ENCODE measurements at places on chromosomes 1 and 21. TPM values are rescaled to one million over a fixed set of nuclear protein-coding genes. Genes with fewer than 3 reads are reported as not detected.

DNA sequence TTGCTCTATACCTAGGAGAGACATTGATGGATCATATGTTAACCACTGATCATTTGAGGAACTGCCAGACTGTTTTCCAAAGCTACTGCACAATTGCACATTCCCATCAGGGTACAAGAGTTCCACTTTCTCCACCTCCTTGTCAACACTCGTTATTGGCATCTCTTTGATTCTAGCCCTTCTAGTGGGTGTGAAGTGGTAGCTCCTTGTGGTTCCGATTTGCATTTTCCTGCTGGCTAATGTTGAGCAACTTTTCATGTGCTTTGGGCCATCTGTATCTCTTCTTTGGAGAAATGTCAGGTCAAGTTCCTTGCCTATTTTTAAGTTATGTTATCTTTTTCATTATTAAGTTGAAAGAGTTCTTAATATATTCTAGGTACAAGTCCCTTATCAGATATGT lies 90.1 kb downstream of the DMRTB1 start:
- no peak for DNase-seq
- no peaks in the 10 kb centered on the region for H3K36me3 ChIP-seq
- H3K27ac ChIP-seq, result no peak overlapping the region
- H3K27me3 ChIP-seq, result no peaks in the 10 kb centered on the region

- DNase-seq, result no peak
- peaks cover 37% of the 10 kb centered on the region for H3K27me3 ChIP-seq
- H3K4me3 ChIP-seq, result peak overlapping the region; percentile 17
These were observed 26.5 kb downstream of the ACTA1 start for GRCh38 chr1:229407206-229408026.

DNA sequence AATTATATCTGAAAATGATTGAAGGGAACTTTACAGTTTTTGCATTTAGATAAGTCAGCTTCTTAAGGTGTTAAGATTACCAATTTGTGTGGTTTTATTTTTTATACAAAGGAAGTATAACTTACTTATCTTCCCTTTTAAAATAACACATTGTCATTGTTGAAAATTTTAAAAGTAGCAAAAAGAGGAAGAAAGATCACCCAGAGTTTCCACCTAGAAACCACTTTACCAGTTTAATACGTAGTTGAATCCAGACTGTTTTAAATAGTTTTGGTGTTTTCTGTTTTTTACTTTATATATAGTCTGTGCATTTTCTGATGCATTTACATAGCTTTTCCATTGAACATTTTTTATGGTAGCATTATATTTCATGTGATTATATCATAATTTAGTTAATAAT lies 6.1 kb downstream of the CCDC18 start:
- no peak overlapping the region for H3K4me3 ChIP-seq
- no peaks in the 10 kb centered on the region for H3K27me3 ChIP-seq
- no peak for DNase-seq
- no peak overlapping the region for H3K27ac ChIP-seq

DNA sequence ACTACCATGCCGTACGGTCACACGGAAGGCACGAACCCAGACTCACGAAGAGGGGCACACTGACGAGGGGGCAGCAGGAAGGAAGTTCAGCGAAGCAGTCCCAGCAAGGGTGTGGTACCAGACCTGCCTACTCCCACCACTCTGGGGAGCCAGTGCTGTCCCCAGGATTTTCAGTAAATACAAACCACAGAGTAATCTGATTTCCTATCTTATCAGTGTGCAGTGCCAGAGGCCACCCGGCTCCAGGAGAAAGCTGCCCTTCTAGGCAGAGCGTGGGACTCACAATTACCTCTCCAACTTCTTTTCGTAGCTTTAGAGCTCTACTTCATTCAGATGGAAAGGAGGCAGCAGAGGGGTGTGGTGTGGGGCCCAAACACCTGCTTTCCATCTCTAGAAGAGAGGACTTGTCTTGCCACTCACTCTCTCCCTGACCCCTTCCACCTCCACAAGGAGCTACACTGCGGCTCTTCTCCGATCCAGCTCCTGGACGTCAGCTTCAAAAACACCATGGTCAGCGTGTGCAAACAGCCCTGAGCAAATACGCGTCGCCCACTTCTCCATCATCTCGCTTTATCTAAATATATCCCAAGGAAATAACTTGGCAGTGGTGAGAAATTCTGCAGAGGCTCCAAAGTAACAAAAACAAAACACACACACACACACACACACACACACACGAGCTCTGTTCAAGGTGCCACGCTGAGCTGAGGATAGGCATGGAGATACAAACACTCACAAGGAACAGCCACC lies 98.5 kb downstream of the MRPL37 start:
- H3K27ac ChIP-seq, result no peak overlapping the region
- no peak for DNase-seq
- no peaks in the 10 kb centered on the region for H3K36me3 ChIP-seq
- no peaks in the 10 kb centered on the region for H3K27me3 ChIP-seq

GRCh38 chr1:96206451-96206850 lies 515.1 kb upstream of the PTBP2 start:
- H3K4me3 ChIP-seq, result no peak overlapping the region
- no peaks in the 10 kb centered on the region for H3K27me3 ChIP-seq
- H3K27ac ChIP-seq, result no peak overlapping the region

- no peaks in the 10 kb centered on the region for H3K27me3 ChIP-seq
- H3K36me3 ChIP-seq, result no peaks in the 10 kb centered on the region
- H3K4me3 ChIP-seq, result no peak overlapping the region
- H3K27ac ChIP-seq, result no peak overlapping the region
- DNase-seq, result no peak
These were observed 68.7 kb downstream of the RGL1 start for GRCh38 chr1:183873642-183874041.

DNA sequence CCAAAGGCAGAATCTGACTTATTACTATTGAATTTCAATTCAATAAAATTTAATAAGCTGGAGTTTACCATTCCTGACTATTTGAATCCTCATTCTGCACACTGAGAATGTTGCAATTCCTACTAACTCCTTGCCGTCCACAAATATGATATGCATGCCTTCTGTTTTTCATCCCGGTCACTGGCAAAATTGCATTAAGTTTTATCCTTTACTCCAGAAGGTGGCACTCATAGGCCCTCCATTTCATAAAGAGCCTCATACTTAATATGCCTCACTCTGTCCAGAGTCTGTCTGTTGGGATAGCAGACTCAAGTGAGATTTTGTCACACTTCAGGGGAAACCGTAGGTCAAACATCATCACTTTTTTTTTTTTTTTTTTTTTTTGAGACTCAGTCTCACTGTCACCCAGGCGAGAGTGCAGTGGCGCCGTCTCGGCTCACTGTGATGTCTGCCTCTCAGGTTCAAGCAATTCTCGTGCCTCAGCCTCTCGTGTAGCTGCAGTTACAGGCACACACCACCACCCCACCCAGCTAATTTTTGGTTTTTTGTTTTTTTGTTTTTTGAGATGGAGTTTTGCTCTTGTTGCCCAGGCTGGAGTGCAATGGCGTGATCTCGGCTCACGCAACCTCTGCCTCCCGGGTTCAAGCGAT lies 27.3 kb downstream of the F11R start:
- H3K4me3 ChIP-seq, result no peak overlapping the region
- H3K27me3 ChIP-seq, result no peaks in the 10 kb centered on the region
- no peaks in the 10 kb centered on the region for H3K36me3 ChIP-seq

GRCh38 chr21:42525029-42525581 lies 11.5 kb downstream of the SLC37A1 start:
- H3K27me3 ChIP-seq, result peaks cover 3% of the 10 kb centered on the region
- no peak for DNase-seq
- H3K4me1 ChIP-seq, result peaks cover 15% of the 10 kb centered on the region
- no peaks in the 10 kb centered on the region for H3K36me3 ChIP-seq

GSTM5 gene
- total RNA-seq, result not detected

IGSF3 gene
- 11.7 TPM for total RNA-seq

SDC3 gene
- 135 TPM for total RNA-seq

Measured in astrocyte (in vitro differentiated cells and primary cell).